ENCODE measurements at places on chromosomes 7 and 10. TPM values are rescaled to one million over a fixed set of nuclear protein-coding genes. Genes with fewer than 3 reads are reported as not detected.

ANKRD30A gene
- total RNA-seq, result not detected

TMEM60 gene
- total RNA-seq, result 8.5 TPM

TMEM130 gene
- not detected for total RNA-seq

FXYD4 gene
- total RNA-seq, result not detected

All from airway epithelial cell (primary cell).